ENCODE measurements at places on chromosomes 2 and 18.

DNA sequence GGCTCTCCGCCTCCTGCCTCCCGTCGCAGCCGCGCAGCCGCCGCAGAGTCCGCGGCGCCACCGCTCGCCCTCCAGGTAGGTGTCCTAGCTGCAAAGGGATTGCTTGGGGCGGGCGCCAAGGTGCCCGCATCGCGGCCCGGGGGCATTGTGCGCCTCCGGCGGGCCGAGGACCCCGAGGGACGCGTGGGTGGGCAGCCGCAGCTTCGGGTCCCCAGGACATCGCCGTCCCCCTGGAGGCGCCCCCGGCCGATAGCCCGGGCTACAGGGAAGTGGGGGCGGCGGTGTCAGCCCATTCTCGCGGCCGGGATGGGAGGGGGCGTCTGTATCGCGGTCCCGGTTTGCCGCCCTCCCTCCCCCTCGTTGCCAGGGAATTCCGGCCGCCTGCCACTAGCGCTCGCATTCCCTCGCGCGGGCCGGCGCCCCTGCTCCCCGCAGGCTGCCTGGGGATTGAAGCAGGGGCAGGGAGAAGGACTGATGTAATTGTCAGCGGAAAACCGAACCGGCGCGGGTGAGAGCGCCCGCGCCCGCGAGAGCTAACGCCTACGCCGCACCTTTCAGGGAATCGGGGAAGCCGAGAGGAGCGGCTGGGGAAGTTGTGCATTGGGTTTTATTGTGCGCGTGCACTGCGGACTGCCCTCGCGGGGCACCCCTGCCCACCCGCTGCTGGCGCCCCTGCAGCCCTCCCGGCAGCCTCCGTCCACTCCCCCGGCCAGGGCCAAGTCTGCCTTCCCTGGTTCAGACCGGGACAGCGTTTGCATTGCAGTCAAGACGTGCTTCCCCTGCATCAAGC is 483 bp downstream of the OSBPL6 start:
- DNase-seq, result peak; percentile 63

DNA sequence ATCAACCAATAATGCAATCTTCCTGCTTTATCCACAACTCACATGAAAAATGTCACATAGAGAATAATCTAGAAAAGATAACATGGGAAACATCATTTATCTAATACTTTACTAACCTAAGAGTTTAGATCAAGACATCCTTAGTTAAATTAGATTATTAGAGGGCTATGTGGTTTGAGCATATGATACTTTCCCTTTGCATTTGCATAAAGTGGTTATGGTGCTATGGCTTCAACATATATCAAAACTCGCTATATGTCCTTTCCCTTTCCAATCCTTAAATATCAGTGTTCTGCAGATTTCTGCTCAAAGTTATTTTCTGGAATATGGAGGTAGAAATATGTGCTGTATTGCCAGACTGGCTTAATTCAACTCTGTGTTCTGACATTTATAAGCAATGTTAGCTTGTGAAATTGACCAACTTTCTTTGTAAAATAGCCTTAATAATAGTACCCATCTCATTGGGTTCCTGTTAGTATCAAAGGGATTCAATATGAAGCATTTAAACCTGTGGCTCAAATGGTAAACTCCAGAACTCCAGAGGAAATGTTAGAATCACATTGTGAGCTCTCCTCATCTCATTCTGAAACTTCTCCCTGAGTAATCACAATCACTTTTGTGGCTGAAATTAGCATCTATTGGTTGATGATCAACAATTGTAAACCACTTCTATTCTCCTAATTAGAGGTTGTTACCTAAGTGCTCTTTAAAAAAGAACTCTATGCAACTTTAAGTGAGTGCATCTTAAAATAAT is 1089.9 kb upstream of the SLC39A10 start:
- DNase-seq, result no peak

DNA sequence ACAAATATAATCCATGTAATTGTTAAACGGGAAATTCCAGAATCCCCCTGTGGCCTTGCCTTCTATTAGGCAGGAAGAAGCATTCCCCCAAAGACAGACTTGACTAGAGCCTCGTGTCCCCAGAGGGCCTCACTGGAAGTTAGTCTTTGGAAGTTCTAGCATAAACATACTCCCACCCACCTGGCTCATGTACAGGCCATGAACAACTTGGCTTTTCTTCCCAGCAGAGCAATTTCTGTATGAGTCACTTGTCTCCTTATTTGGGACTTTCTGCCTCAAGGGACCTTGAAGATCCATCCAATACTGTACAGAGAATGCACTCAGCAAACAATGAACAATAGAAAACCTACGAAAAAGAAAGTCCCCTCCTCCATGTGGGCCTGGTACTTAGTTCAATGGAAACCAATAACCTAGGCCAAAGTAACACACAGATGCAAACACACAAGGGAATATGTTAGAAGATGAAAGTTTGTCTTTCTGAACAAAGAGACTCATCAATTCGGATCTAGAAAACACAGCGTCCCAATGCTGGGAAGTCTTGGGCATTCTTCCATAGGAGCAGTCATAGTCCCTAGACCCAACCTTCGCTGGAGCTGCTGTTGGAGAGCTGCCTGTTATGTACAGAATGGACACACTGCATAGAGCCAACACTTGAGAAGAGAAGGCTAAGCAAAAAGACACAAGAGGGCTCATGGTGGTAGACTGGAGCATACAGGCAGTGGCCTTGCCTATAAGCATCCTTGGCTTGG is 303.5 kb downstream of the HRH4 start:
- no peak for DNase-seq

- no peak for DNase-seq
These were observed 229.4 kb upstream of the MYT1L start for GRCh38 chr2:2560374-2561015.

DNA sequence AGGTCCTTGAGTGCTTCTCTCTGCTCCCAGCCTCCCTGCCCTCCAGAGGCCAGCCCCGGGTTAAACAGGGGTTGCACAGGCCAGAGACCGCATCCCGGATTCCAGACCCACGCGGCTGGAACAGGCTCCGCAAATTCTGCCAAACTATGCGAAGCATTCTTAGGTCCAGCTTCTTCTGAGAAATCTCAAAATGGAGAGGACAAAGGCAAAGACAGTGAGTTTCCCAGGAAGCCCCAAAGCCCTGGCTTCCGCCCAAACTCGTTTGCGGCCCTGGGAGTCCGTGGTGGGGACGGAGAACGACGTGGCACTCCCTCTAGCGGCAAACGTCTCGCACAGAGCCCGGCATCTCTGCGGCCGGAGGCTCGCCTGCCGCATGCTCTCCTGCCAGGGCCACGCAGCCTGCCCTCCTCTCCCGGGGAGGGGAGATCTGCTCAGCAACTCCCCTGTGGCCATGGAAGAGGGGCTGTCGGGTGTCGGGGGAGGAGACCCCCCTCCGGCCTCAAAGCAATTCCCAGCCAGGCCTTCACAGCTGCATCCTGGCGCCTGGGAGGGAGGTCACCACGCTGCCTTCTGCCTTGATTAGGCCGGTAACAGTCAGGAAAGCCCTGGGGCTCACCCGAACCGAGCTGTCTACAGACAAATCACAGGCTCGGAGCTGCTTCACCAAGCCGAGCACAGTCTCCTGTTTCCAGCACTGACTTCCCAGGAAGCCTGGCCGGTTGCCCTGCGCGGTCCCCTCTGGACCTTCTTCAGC is 33.4 kb upstream of the KLHL29 start:
- DNase-seq, result peak; percentile 85

DNA sequence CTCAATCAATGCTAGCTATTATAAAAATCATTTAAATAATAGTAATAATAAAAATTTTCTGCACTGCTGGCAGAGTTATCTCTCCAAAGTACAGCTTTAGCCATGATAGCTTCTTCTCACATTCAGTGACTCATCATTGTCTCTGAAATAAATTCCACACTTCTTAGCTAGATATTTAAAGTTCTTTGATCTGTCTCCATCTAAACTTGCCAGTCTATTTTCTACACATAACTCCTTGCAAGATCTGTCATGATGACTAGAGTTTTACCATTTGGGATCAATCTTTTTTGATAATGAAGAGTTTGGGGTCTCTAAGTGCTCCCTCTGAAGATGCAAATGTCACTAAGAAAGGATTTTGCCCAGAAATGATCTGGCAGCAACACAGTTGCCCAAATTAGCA is 155.4 kb upstream of the LHCGR start:
- DNase-seq, result no peak
